ENCODE measurements at places on chromosomes 5 and 9.

GRCh38 chr9:81629440-81629839, 59.9 kb downstream of the TLE1 start:
- no peak for DNase-seq
- no peaks in the 10 kb centered on the region for H3K27me3 ChIP-seq
- no peak overlapping the region for H3K4me3 ChIP-seq
- no peaks in the 10 kb centered on the region for H3K36me3 ChIP-seq
- no peak overlapping the region for H3K27ac ChIP-seq

DNA sequence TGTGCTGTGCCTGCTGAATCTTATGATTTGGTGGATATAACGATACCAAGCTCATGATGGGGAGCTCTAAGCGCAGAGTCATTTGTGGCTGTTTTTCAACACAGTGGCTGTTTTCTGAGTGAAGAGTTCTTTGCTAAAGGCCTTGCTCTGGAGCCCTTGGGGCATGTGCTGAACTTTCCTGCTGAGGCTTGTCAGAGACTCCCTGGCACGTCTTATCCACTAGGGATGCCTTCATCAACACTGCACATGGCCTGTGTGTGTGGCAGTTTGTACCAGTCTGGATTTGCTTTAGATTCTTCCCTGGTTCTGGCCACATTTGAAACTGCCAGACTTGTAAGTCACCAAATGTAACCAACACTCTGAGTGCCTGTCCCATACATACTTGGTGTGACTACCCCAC, 188.2 kb downstream of the DMRT2 start:
- H3K4me3 ChIP-seq: no peak overlapping the region
- no peak overlapping the region for H3K27ac ChIP-seq
- H3K27me3 ChIP-seq: peaks cover 10% of the 10 kb centered on the region

GRCh38 chr9:71920456-71921189, 9.2 kb downstream of the C9orf85 start:
- no peaks in the 10 kb centered on the region for H3K27me3 ChIP-seq
- H3K36me3 ChIP-seq: peaks cover 20% of the 10 kb centered on the region
- H3K27ac ChIP-seq: no peak overlapping the region
- no peak overlapping the region for H3K4me3 ChIP-seq
- H3K4me1 ChIP-seq: peaks cover 32% of the 10 kb centered on the region
- DNase-seq: no peak

- peaks cover 3% of the 10 kb centered on the region for H3K36me3 ChIP-seq
- no peak for DNase-seq
- H3K27ac ChIP-seq: no peak overlapping the region
Observed at GRCh38 chr5:78922879-78923621, 62.1 kb downstream of the ARSB start.

GRCh38 chr9:127237801-127238200, 26.8 kb upstream of the GARNL3 start:
- no peaks in the 10 kb centered on the region for H3K4me1 ChIP-seq
- H3K27me3 ChIP-seq: peaks cover 23% of the 10 kb centered on the region
- H3K27ac ChIP-seq: no peak overlapping the region

DNA sequence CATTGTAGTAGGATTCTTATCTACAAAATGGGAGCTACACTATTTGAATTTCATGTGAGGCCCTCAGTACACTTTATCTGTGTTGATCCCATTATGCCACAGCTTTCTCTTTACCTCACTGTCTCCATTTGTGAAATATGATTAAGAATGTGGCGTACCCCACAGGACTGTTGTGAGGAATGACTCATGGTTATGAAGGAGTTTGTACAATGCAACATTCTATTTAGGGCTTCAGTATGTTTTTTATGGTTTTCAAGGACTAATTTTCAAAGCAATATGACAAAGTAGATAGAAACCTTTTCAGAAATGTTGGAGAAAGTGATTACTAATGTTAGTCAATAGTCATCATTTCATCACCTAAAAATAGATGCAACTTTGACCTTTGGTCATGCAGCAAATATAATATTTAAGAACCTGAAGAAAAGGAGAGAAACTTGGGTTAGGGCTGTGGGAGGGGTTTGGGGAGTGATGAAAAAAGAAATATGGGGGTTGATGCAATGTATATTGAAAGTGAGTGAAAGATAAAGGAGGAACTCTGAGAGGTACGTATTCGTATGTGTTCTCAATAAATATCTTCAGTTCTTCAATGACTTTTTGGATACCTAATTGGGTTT, 53.7 kb upstream of the PIP5K1B start:
- peaks cover 43% of the 10 kb centered on the region for H3K27me3 ChIP-seq
- no peak overlapping the region for H3K4me3 ChIP-seq
- peak overlapping the region; percentile 77 for H3K27ac ChIP-seq
- H3K4me1 ChIP-seq: peaks cover 36% of the 10 kb centered on the region
- DNase-seq: no peak
- peaks cover 25% of the 10 kb centered on the region for H3K36me3 ChIP-seq

DNA sequence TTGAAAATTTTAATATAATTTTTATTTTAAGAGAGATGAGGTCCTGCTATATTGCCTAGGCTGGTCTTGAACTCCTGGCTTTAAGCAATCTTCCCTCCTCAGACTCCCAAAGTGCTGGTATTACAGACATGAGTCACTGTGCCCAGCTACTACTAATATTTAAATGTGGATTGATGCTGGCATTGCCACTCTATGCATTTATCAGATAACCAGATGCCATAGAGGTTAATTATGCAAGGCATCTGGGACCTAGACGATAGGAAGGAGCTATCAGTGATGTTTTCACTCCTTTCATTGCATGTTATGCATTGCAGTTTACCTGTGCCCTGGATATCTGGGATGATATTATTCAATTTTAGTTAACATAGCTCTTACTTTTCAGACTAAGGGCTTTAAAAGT, 127.0 kb downstream of the RPS23 start:
- H3K27me3 ChIP-seq: no peaks in the 10 kb centered on the region
- DNase-seq: no peak
- H3K4me3 ChIP-seq: no peak overlapping the region
- H3K27ac ChIP-seq: no peak overlapping the region

GRCh38 chr9:96029722-96030530, 154.4 kb downstream of the ERCC6L2 start:
- no peak overlapping the region for H3K27ac ChIP-seq
- peaks cover 10% of the 10 kb centered on the region for H3K27me3 ChIP-seq
- no peak overlapping the region for H3K4me3 ChIP-seq
- DNase-seq: no peak
- H3K36me3 ChIP-seq: peaks cover 4% of the 10 kb centered on the region
- peaks cover 16% of the 10 kb centered on the region for H3K4me1 ChIP-seq

GRCh38 chr9:89138463-89139390, 39.9 kb downstream of the SHC3 start:
- no peak overlapping the region for H3K27ac ChIP-seq
- no peak for DNase-seq
- H3K36me3 ChIP-seq: no peaks in the 10 kb centered on the region
- H3K27me3 ChIP-seq: peaks cover 19% of the 10 kb centered on the region

GRCh38 chr9:76717176-76717575, 47.1 kb upstream of the PCA3 start:
- DNase-seq: no peak
- no peak overlapping the region for H3K4me3 ChIP-seq

DNA sequence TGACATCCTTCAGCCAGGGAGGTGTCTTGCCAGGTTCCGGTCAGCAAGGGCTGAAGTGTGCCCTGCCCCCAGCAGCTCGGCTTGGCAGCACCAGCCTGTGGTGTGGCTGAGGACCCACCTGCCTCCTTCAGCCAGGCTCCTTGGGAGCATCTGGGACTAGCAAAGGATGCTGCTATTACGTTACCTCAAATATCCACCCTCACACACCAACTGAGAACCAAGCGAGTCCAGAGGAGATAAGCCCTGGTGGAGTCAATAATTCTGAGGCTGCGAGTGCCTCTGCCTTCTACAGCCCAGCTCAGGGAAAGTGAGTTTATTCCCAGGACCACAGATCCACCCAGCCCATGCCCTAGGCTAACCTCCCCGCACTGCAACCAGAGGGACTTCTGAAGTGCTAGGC, 57.1 kb upstream of the FSTL4 start:
- H3K4me1 ChIP-seq: no peaks in the 10 kb centered on the region
- no peaks in the 10 kb centered on the region for H3K36me3 ChIP-seq
- peaks cover 18% of the 10 kb centered on the region for H3K27me3 ChIP-seq
- no peak overlapping the region for H3K4me3 ChIP-seq
- no peak for DNase-seq
- H3K27ac ChIP-seq: no peak overlapping the region

GRCh38 chr9:136789523-136789937, 1.6 kb upstream of the TMEM141 start:
- H3K27ac ChIP-seq: no peak overlapping the region
- H3K4me3 ChIP-seq: no peak overlapping the region
- H3K27me3 ChIP-seq: peaks cover 6% of the 10 kb centered on the region
- H3K4me1 ChIP-seq: peaks cover 25% of the 10 kb centered on the region

DNA sequence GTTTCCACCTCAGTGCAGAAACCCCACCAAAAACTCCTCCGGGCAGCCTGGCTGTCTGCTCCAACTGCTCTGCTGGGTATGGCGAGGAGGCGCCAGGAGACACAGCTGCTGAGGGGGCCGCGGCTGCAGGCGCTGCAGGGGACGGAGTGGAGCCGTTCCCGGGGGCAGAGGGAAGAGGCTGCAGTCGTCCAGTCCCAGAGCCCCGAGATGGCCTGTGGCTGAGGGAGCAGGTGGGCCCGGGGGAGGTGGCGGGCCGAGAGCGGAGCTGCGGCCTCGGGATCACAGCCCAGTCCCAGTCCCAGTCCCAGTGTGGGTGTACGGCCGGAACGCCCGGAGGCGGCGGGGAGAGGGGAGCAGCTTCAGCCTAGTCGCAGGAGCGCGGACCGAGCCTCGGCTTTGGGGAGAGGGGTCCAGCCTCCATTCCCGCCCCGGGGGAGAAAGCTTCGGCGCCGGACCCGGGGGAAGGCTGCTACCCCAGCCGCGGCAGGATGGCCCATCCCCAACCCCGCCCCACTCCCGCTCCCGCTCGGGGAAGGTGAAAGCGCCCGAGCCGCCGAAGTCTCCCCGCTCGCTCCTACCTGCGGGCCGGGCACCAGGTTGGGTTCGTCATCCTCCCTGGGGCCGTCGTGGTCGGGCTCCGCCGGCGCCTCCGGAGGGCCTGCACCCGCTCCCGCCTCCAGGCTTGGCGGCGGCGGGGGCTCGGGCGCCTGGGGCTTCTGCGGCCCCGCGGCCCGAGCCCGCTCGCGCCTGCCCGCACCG, 513 bp downstream of the FAM193B start:
- peak overlapping the region; percentile 25 for H3K27ac ChIP-seq
- peak; percentile 58 for DNase-seq
- no peaks in the 10 kb centered on the region for H3K27me3 ChIP-seq
- H3K36me3 ChIP-seq: peaks cover 10% of the 10 kb centered on the region
- H3K4me1 ChIP-seq: peaks cover 31% of the 10 kb centered on the region

- H3K27ac ChIP-seq: no peak overlapping the region
- no peaks in the 10 kb centered on the region for H3K36me3 ChIP-seq
- DNase-seq: no peak
Observed at GRCh38 chr5:11905206-11905605, 960 bp upstream of the CTNND2 start.

GRCh38 chr5:155906046-155906445, 420.9 kb upstream of the SGCD start:
- no peak overlapping the region for H3K4me3 ChIP-seq
- no peak overlapping the region for H3K27ac ChIP-seq
- H3K27me3 ChIP-seq: peaks cover 4% of the 10 kb centered on the region
- H3K4me1 ChIP-seq: no peaks in the 10 kb centered on the region
- no peak for DNase-seq

- no peak overlapping the region for H3K27ac ChIP-seq
- H3K4me3 ChIP-seq: no peak overlapping the region
- H3K36me3 ChIP-seq: no peaks in the 10 kb centered on the region
- H3K27me3 ChIP-seq: no peaks in the 10 kb centered on the region
- no peaks in the 10 kb centered on the region for H3K4me1 ChIP-seq
- no peak for DNase-seq
Observed at GRCh38 chr9:108628316-108628715, 227.5 kb downstream of the ACTL7B start.

GRCh38 chr9:8751406-8751930, 951.9 kb upstream of the DMAC1 start:
- no peaks in the 10 kb centered on the region for H3K4me1 ChIP-seq
- H3K27ac ChIP-seq: no peak overlapping the region
- no peak for DNase-seq
- no peaks in the 10 kb centered on the region for H3K36me3 ChIP-seq

DNA sequence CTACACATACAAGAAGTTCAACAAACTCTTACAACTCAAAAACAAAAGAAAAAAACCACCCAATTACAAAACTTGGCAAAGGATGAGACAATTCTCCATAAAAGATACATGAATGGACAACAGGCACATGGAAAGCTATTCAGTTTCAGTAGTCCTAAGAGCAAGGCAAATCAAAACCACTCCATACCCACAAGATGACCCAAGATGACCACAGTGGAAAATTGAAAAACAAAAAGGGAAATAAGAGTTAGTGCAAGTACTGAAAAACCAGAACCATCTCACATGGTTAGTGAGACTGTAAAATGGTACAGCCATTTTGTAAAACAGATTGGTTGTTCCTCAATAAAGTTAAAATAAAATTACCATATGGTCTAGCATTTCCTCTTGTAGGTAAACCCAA, 287.1 kb upstream of the CDH9 start:
- DNase-seq: no peak
- no peak overlapping the region for H3K4me3 ChIP-seq

DNA sequence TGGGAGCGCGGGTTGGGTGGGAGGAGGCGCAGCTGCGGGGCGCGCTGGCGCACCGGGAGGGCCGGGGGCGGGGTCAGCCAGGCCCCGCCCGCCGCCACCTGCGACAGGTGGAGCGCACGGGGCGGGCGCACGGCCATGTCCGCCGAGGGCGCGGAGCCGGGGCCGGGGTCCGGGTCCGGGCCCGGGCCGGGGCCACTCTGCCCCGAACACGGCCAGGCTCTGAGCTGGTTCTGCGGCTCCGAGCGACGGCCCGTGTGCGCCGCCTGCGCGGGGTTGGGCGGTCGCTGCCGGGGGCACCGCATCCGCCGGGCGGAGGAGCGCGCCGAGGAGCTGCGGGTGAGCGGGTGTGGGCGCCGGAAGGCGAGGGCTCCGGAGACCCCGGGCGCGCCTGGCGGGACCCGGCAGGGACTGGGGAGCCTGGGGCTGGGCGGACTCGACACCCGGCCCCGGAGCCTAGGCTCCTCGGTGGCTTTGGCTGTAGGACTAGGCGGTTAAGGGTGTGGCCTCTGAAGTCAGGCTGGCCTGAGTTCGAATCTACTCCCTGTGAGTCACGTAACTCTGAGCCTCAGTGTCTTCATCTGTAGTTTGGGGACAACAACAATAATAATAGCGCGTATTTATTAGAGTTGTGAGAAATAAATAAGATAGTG, at the start of gene BSPRY:
TSS of gene BSPRY (plus strand) at position 97 of the 650 bp plus-strand sequence. CDS start at position 136, 39 bp downstream.
- peaks cover 54% of the 10 kb centered on the region for H3K4me1 ChIP-seq
- H3K4me3 ChIP-seq: peak within 1 kb of the TSS; percentile 83
- peak within 1 kb of the TSS; percentile 87 for H3K27ac ChIP-seq

GRCh38 chr5:13957032-13957645, 12.7 kb upstream of the DNAH5 start:
- H3K27me3 ChIP-seq: peaks cover 2% of the 10 kb centered on the region
- no peak for DNase-seq
- no peaks in the 10 kb centered on the region for H3K4me1 ChIP-seq

DNA sequence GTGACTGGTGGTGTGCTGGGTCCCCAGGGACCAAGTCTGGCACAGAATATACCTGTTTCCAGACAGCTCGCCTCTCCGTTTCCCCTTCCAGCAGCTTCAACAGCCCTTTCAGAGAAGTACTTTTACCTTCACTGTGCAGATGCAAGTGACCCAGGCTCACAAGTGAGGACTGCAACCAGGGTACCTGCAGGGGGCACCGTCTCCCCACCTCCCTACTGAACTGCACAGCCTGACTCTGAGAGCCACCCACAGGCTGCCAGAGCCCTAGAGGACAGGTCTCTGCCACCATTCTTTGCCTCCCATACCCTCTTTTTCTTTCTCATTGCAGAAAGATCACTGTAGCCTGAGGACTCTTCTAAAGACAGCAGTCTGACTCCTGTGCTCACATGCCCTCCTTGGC, 15.4 kb downstream of the IL9 start:
- no peaks in the 10 kb centered on the region for H3K36me3 ChIP-seq
- DNase-seq: no peak
- peaks cover 15% of the 10 kb centered on the region for H3K27me3 ChIP-seq

All from activated naive CD8-positive, alpha-beta T cell treated with anti-CD3 and anti-CD28 coated beads for 36 hours (primary cell).